ENCODE measurements at places on chromosomes 5 and 9.

DNA sequence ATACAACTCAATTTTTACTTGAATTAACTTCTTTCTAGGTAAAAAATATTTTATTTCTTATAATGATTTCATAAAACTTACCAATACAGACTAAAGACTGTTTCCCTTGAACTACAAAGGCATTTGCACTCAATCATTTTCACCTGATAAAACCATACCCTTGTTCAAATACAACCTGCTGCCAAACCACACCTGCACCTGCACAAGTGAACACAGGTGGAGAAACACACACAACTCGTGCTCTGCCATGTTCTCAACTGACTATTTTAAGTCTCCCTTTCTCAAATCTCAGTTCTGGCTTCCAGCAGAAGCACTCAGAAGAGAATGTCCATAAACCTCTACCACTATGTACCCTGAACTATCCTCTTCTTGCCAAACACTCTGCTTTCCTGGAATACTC lies 1892.1 kb downstream of the MAT2B start:
- no peak for DNase-seq

- no peak for DNase-seq
These were observed 13.0 kb upstream of the DPM2 start for GRCh38 chr9:127950513-127951289.

DNA sequence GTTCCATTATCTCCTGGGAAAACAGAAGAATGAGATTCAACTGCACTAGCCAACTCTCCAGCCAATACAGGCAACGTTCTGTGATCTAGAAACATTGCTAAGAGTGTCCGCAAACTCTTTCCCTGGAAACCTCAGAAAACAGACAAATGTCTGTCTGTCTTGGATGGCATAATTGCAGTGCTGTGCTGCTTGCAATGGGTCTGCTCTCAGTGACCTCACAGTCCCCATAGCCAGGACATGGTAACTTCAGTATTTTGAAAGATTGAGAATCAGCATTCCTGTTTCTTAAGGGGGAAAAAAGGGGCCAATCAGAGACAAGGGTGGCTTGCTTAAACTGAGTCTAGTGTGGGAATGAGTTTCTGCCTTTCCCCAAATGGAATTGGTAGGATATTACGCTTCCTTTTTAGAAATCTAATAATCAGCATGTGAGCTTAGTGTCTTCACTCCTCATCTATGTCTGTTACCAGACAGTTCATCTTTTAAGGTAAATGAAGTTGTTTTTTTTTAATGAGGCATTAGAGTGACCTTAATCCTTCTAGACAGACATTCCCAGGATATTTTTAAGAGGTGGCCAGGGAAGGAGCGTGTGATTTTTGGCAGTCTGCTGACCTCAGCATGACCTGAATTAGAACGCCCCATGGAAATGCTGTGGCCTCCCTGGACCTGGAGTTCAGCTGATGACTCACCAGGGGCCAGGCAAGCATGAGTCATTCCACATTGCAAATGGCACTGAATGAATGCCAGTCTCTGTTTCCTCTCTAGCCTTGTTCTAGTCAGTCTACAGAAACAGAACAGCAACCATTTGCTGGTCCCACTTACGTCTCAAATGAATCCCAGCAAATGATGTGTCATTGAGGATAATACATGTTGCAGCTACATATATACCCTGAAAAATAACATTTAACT lies 210.2 kb upstream of the ACTBL2 start:
- DNase-seq: no peak

DNA sequence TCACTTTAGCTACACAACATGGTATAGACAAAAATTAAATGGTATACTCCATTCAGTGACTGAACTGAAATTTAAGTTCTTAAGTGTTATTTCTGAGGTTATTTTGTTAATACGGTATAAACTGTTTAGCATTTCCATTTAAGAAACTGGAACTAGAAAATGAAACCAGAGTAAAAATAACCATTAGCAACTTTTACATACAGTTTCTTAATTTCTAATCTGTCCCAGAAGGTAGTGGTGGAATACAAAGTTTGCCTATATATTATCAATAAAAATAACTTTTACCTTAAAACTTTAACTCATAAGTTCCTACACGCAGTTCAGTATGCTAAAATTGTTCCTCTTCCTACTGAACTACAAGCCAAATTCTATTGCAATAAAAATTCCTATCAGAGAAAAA lies 10.3 kb downstream of the GOLPH3 start:
- peak; percentile 35 for DNase-seq

- no peak for DNase-seq
These were observed 168.6 kb downstream of the MACROH2A1 start for GRCh38 chr5:135230251-135230925.

- DNase-seq: no peak
These were observed 600.8 kb upstream of the ARRDC3 start for GRCh38 chr5:91983869-91984268.
